Activated CD8-positive, alpha-beta memory T cell treated with anti-CD3 and anti-CD28 coated beads for 1 hour (primary cell): ENCODE measurements at places on chromosomes 2 and 18.

DNA sequence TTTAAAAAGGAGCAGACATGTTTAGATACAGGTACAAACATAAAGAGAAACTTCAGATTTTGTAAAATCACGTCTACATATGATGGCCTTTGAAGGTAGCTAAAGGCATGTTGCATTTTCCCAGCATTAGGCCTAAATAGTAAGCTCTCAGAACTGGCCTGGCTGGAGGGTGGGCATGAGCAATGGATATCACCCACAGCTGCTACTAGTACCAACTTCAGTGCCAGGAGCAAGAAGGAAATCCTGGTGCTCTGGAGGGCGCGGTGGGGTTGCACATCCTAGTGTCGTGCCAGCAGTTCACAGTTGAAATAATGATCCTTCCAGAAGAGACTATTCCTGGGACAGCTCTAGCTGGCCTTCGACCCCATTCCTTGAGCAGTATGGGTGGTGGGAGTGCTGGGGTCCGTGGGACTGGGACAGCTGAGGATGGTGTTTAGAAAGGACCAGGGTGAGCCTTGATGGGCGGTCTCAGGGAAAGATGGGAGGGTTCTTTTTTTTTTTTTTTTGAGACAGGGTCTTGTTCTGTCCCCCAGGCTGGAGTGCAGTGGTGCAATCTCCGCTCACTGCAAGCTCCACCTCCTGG is 4.9 kb downstream of the DES start:
- no peak for DNase-seq

- DNase-seq: no peak
Measured at GRCh38 chr2:163708265-163708664, 27.5 kb downstream of the FIGN start.

DNA sequence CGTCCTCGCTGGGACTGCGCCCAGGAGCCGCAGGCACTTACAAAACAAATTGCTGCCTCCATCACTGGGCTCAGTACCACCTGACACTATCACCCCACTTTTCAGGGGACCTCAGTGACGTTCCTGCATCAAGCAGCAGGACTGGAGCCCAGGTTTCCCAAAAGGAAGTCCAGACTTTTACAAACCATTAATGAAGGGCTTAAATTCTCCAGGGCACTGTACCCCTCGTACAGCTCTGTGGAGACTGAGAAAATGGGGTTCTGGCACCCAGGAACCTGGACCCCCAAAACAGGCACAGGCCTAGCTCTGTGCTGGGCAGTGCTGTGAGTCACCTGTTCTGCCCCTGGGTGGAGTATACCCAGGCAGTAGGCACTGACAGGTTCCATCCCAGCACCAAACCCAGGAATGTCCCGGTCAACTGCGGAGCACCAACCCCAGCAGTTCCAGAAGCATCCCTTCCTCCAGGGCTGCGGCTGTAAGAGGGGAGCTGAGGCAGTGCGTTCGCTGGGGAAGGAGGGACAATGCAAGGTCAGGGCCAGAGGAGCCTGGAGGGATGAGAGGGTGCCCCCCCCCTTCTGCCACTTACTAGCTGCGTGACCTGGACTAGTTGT is 24.6 kb upstream of the NOTO start:
- no peak for DNase-seq

DNA sequence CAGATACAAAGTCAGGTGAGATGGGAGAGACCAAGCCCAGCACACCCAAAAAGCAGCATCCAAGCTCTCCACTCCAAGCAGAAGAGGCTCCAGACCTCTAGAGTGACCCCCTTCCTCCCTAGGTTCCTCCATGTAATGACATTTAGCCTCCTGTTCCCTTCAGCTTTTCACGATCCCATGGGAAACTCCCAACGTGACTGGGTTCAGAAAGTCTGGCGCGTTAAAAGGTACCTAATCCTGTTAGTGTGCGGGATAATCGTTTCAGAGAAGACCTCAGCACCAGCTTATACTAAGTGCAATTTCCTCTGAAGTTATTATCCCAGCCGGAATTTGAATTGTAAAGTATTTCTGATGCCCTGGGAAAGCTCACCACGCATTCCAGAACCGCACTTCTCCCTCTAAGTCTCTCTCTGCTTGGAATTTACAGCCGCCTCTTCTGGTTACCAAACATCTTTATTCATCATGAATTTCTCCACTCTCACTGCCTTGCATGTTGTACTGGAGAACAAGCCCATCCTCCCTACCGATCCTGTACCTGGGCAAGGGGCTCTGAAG is 46.9 kb downstream of the CCBE1 start:
- DNase-seq: no peak

DNA sequence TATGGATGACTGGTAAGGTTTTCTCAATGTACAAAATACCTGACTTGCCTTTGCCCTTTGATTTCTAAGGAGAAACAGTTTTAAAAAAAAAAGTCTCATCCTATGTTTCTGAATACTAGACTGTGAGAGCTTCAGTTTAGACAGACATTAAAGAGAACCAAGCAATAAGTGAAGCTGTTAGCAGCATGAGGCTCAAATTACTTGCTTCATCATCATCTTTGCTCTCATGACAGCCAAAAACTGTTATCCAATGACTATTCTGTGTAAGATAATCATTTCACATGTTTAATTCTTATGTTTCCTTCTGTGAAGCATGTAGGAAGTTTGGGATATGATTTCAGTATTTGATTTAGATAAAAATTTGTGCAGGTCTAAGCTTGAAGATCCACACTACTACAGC is 129.2 kb downstream of the COMMD1 start:
- no peak for DNase-seq

GRCh38 chr18:78699499-78699898 is 280.1 kb upstream of the SALL3 start:
- no peak for DNase-seq

GRCh38 chr18:73645160-73645715 is 502.4 kb downstream of the FBXO15 start:
- no peak for DNase-seq
